ENCODE measurements at places on chromosomes 11 and 22. TPM values are rescaled to one million over a fixed set of nuclear protein-coding genes. Genes with fewer than 3 reads are reported as not detected.

The C11orf91 gene
- not detected for polyA plus RNA-seq

The PKDREJ gene
- 0.33 TPM for polyA plus RNA-seq

The MMP27 gene
- not detected for polyA plus RNA-seq

The DENND5A gene
- 89.4 TPM for polyA plus RNA-seq

The HIC2 gene
- 13.2 TPM for polyA plus RNA-seq

The NXPE4 gene
- polyA plus RNA-seq = not detected

The KBTBD3 gene
- polyA plus RNA-seq = 10.0 TPM

Data from renal pelvis (tissue), 12 donors.